NCI-H2227 treated with DMSO at 0.1 percent for 48 hours (cell line): ENCODE measurements at places on chromosomes 16 and 17.
A peak's percentile ranks its signal among the peaks of the same experiment; 100 is the strongest.

DNA sequence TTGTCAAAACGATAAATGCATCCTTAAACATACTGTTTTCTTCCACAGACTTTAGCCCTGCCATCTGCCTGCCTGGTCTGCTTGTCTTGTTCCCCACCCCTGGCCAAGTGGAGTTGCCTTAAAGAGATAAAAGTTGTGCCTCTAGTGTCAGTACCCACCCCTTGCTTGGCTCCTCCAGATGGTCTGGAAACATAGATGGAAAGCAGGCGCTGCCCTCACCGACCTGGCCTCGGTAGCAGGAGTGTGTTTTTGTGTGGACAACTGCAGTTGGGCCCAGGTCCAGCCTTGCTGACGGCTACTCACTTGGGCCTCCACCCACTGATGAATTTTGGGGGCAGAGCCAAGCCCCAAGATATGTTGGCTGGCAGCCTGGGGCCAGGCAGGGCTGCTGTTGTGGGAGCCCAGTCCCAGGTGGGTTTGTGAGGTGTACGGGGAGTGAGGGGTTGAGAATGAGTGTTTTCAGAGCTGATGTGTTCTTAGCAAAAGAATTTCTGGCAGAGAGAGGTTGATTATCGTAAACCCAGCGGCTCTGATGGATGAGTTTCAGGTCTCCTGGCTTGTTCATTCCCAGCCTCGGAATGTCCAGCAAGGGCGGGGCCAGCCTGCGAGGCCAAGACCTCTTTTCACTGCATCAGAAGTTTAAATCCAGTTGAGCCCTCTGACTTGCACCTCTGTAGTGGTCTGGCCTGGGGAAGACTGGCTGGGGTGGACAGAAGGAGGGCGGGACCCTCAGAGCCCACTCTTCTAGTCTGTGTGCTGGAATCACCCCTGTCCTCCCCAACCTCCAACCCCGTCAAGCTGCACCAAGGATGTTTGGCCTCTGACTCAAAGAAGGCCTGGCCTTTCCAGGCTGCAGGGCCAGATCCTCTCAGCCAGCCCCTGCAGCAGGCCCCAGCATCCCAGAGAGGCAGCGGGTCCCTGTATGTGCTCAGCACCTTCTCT lies 179.7 kb downstream of the RAB11FIP4 start:
- DNase-seq, result no peak

- DNase-seq, result no peak
These were observed 158.2 kb upstream of the TOX3 start for GRCh38 chr16:52705122-52705521.

- DNase-seq, result no peak
These were observed 5.6 kb downstream of the SPHK1 start for GRCh38 chr17:76390003-76390421.

DNA sequence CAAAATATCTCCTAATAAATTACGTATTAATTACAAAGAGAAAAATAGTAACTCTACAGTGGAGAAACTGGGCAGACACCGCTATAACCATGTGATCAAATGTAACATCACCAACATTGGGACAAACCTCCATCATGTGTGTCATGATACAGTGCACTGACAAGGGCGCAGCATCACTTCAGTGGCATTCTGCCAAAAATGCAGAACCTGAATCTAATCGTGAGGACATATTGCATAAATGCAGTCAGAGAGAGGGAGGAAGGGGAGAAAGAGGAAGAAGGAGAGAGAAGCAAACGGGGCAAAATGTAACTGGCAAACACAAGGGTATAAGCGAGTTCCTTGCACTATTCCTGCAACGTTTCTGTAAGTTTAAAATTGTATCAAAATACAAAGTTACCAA lies 74.2 kb upstream of the MARCHF10 start:
- DNase-seq, result no peak

- DNase-seq, result no peak
These were observed 66.6 kb downstream of the SIAH1 start for GRCh38 chr16:48318630-48319029.

DNA sequence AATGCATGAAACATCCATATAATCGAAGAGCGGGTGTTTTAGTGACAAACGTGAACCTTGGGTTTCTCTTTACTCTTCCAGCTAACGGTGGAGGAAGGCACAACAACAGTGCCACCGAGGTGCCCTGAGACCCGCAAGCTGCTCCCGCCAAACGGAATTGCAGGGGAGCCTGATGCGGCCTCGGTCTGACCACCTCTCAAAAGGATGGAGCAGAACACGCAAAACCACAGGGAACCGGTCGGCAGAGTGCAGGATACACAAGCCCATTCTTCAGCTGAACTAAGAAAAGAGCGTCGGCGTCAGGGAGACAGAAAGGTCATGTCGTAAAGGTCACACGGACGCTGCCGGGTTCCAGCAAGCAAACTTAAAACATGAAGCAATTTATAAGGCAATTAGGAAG lies 109.5 kb upstream of the ZNF750 start:
- no peak for DNase-seq

- no peak for DNase-seq
These were observed 1.3 kb upstream of the MPG start for GRCh38 chr16:76535-77272.

GRCh38 chr16:84052071-84052622 lies 9.6 kb upstream of the SLC38A8 start:
- DNase-seq, result no peak

GRCh38 chr17:11954936-11955335 lies 42.3 kb downstream of the ZNF18 start:
- no peak for DNase-seq

- DNase-seq, result peak; percentile 60
These were observed 9.7 kb downstream of the KDM6B start for GRCh38 chr17:7843536-7844291.
